ENCODE measurements at places on chromosomes 7 and 10. TPM values are rescaled to one million over a fixed set of nuclear protein-coding genes. Genes with fewer than 3 reads are reported as not detected.

DNA sequence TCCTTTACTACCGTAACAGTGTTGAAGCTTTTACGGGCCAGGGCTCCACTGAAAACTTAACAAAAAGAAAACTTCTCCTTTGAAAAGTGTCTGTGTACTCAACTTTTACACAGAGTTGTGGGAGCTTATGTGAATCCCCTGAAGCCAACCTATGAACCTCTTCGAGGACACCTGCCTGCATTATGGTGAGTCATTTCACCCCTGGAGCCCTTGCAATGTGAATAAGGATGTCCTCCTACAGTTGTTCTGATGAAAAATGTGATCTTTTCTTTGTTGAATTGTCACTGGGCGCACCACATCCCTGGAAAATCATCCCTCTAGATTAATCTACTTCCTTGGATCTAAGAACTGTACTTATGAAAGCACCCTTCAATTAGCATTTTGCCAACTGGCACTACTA is 93.2 kb downstream of the SORCS1 start:
- DNase-seq, result no peak

DNA sequence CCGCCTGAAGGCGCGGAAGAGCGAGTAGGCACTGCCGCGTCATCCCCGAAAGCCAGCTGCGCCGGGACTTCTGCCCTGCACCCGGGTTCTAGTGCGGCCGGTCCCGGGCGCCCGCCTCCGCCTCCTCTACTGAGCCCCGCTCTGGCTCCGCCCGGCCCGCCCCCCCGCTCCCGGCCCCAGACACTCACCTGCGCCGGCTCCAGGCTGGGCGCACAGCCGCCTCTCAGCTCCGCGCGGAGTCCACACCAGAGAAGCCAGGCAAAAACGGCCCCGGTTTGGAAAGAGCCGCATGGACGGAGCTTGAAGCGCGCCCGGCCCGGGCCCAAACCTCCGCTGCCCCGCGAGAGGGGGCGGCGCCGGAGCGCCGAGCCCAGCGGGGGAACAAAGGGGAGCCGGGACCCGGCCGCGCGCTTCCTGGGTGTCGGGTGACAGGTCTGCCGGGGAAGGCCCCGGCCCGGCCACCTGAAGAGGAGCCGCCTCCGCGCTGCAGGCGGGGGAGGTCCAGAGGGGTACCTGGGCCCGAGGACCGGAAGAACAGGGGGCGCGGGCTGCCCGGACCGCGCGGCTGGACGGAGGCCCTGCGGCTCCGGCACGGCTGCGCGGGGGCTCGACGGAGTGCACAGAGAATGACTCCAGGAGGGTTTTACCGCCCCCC is 168.2 kb downstream of the NRF1 start:
- peak; percentile 31 for DNase-seq

DNA sequence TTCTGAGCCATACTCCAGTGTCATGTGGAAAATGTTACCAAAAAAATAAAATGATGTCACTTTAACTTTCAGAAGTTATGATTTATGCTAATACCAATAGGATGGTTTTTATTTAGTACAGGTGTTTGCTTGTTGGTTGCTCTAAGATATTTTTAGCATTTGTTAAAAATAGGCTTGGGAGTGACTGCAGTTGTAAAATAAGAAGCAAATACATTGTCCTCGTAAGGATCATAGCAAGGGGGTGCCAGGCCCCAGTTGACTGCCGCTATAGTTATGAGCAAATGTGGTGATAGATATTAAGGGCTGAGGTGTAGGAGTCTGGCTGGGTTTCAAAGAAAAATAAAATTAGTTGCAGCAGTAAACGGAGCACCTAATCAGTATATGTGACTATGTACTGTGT is 354.4 kb upstream of the BMPER start:
- DNase-seq, result no peak

The ZNF862 gene
- 9.5 TPM for total RNA-seq

The MRLN gene
- total RNA-seq, result not detected

The WASHC2C gene
- total RNA-seq, result 33.3 TPM

Data from left ventricle myocardium superior (tissue), 1 donor.